ENCODE measurements at places on chromosomes 2 and 18.
A peak's percentile ranks its signal among the peaks of the same experiment; 100 is the strongest.

DNA sequence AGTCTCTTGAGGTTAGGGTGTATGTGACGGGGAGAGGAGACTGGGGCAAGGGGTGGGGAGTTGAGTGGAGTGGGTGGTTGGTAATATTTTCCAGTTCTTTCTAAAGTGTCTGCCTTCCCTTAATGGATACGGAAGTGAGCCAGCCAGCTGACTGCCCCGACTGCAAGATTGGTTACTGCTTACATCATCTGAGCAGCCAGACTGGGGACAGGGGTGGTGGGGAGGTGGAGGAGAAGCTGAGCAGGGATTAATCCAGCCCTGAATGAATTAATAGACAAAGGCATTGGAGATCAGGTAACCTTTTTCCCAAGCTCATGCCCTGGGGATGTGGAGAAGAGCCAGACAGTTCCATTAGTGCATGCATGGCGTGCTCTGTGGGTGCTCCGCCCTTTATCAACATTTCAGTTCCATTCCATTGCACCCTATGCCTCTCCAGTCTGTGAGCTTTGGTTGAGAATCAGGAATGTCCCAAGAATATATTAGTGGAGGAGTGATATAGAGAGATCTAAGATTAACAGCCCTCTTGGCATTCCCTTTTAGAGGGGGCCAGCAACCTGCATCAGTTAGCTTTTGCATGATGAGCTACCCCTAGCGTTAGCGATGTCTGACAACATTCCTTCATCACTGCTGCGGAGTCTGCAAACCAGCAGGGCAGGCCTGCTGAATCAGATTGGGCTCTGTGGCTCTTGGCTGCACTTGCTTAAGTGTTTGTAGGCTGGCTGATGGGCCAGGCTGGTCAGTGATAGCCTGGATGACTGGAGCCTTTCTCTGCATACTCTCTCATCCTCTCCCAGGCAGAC is 67.4 kb downstream of the TNP1 start:
- no peak for DNase-seq

GRCh38 chr2:213306316-213306942 is 22.2 kb downstream of the SPAG16 start:
- no peak for DNase-seq

GRCh38 chr2:238502956-238503791 is 76.4 kb downstream of the ASB1 start:
- no peak for DNase-seq

- no peak for DNase-seq
These were observed 7.3 kb downstream of the CCDC121 start for GRCh38 chr2:27621524-27621923.

DNA sequence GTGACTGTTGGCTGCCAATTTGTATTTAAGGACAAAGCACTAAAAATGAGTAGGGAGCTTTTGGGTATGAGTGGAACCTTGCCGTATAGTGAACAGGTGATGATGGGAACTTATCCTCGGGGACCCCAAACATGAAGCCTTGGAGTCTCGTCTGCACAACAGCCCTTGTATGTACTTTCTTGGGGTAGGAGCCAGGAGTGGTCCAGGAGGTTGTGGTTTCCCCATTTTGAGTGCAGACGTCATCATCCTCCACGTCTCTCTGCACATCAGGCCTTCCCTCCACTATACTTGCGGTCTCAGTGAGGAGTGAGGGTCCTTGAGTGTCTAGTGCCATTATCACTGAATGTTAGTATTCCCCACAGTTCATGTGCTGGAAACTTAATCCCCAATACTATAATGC is 101.5 kb upstream of the HS6ST1 start:
- no peak for DNase-seq

GRCh38 chr2:163934131-163934530 is 198.3 kb upstream of the FIGN start:
- DNase-seq, result no peak

DNA sequence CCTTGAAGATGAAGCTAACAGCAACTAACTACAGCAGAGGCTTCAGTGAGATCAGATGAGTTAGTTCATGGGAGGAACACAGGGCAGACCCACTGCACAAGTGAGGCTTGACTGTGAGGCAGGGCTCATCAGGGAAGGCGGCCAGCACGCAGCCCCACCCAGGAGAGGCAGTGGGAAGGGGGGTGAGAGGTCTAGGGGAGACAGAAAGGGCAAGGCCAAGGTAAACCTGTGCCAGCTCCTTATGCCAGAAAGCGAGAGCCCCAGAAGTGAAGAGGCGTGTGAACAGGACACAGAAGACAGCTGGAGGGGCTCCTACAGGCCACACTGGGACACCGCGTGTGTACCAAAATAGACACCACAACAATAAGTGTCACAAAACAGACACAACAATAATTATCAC is 48.6 kb downstream of the ANO7 start:
- DNase-seq, result no peak

DNA sequence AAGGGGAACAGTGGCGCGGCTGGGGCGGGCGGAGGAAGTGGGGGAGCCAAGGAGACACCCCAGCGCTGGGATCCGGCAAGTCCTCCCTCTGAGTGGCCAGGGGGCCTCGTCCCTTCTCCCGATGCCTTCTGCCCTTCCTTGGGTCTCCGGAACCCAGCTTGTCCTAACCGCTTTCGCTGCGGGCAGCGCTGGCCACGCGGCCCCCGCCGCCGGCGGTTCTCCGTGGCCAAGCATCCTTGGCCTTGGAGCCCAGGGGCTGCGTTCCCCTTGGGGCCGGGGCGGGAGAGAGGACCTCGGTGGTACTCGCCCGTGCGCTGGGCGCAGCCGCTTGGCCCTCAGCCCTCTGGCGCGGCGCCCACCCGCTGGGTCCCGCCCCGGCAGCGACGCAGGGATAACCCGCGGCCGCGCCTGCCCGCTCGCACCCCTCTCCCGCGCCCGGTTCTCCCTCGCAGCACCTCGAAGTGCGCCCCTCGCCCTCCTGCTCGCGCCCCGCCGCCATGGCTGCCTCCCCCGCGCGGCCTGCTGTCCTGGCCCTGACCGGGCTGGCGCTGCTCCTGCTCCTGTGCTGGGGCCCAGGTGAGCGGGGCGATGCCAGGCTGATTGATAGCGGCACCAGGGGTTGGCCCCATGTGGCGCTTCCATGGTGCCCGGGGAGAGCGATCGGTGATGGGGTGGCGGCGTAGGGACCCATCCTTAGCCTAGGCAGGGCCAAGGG is 128.7 kb downstream of the UXS1 start:
- no peak for DNase-seq

DNA sequence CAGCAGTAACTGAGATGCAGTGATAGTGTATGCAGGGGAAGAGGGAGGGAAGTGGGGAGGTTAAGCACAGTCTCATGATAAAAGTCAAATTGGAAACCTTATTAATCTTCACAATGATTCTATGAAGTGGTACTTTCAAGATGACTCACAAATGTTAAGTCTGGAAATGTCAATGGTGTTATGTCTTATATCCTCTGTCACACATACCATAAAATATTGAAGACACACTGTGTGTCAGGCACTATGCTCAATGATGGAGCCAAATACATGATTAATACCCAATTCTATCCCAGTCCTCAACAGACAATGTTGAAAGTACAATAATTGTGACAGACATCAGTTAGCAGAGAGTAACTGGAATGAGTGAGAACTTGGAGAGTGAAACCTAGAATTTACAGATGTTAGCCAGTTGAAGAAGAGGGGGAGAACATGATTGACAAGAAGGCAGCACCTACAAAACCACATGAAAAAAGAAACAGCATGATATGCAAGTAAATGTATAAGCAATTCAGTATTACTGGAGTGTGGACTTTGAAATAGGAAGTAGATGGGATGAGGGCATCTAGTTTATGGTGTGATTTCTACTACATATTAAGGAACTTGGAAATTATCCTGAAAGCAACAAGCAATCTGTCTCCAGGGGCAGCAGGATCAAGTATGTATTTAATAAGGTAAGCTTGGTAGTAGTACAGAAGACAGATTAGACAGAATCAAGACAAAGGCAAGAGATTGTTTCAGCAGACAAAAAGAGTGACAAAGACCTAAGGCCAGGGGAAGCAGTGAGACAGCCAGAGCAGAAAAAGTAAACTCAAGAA is 107.6 kb downstream of the STRN start:
- no peak for DNase-seq

DNA sequence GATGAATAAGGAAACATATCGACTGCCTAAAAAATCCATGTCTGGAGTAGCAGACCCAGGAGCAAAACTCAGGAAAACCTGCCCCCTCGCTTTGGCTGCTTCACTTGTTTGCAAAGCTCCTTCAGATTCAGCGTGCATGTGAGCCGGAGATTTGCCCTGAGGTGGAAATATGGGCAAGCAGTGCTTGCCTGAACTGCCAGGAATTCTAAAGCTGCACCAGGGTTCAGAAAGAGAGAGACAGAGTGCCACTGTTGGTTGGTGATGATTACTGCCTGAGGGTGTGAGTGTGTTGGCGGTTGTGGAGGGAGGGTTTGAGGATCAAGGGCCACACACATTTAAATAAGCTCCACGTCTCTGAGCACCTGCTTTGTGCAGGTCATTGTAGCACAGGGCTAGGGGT is 139.6 kb upstream of the RGPD4 start:
- no peak for DNase-seq

DNA sequence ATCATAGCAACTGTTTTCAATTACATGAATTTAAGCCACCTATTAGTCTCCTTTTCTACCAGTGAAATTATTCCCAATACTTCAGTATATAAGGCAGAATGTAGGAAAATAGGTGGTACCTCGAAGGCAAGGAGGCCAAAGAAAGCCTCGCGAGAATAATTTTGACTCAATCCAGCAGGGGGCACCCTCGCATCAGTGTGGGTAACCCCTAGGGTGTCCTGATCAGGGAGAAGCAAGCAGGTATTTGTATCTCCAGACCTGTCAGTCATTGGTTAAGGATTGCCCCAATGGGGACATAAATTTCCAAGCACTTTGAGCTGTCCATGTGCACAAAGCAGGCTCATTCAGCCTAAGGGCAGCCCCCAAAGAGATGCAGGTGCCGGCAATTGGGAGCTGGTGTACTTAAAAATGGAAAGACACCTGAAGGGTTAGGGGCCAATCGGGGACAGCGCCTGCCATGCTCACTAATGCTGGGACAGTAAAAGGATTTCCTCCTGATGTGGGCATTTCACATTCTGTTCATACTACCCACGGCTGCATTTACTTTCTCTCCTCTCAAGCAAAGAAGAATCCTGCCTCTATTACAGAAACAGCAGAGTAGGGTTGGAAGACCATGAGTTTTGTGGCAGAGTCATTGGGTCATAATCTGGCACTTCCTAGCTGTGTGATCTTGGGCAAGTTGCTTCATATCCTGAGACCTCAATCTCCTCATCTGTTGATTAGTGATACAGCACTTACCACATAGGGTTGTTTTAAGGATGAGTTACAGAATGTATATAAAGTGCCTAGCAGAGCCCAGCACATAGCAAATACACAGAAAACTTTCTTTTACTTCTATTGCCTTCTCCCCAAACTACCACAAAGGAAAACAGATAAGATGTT is 136.1 kb downstream of the ICOS start:
- peak; percentile 34 for DNase-seq

GRCh38 chr2:237503201-237503600 is 16.1 kb downstream of the MLPH start:
- DNase-seq, result no peak

- no peak for DNase-seq
These were observed 13.0 kb downstream of the POMC start for GRCh38 chr2:25155401-25155800.

- DNase-seq, result no peak
These were observed 19.3 kb downstream of the TGFA start for GRCh38 chr2:70534183-70534836.

DNA sequence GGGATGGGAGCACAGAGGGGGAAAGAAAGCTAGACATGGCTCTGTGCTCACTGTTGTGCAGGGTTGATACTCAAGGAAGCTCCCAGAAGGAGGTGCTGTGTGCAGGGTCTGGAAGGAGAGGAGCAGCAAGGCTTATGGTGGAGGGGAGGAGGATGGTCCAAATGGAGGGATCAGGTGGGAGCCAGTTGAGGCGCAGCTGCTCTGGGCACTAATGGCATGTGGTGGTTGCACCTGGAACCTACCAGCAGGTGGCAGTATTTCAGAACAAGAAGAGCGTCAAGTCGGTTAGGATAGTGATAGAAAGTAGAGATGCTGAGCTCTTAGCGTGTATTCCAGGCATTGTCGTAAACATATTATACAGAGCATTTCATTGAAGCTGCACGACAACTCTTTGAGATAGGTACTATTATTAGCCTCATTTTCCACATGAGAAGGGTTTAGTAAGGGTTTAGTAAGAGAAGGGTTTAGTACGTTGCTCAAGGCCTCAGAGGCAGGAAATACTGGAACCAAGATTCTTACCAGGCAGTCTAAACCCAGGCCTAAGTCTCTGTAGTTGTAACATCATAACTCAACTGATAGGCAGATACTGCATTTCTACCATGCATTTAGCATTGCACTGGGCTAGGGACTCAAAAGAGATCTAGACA is 223.7 kb downstream of the CYP26B1 start:
- DNase-seq, result peak; percentile 14

- DNase-seq, result no peak
These were observed 29.4 kb downstream of the NLRC4 start for GRCh38 chr2:32235315-32235714.

DNA sequence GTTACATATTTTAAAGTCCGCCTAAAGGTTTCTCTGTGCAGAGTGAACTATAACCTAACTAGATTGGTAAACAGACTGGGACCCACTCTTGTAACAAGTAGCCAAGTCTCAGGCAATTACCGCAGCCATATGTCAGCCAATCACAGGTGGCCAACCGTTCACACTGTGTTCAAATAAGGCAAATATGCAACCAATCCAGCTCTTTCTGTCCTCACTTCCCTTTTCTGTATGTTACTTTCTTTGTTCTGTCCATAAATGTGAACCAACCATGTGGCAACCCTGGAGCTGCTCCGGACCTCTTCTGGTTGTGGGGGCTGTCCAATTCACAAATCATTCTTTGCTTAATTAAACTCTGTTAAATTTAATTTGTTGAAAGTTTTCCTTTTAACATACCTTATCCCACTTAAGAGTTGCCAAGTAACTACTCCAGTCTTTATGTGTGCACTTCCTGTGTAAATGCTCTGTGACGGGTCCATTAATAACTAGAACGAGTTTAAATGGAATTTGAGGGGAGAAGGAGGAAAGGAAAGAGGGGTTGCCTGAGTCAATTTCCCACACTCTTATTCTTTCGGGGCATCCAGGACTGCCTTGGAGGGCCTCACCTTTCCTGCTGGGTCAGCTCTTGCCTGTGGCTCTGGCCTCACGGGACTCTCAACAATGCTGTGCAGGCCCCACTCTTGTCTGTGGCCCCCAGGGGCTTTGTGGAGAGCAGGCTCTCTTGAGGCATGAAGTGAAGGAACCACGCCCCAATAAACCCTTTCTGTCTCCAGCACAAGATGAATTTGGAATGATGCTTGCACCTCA is 6.6 kb upstream of the RPL37A start:
- DNase-seq, result no peak

GRCh38 chr18:58287353-58288274 is 243.6 kb downstream of the NEDD4L start:
- DNase-seq, result no peak

GRCh38 chr2:82501217-82501616 is 1957.9 kb downstream of the SUCLG1 start:
- DNase-seq, result no peak

- no peak for DNase-seq
These were observed 51.9 kb downstream of the SLC4A1AP start for GRCh38 chr2:27715318-27716210.

- no peak for DNase-seq
These were observed 43.6 kb downstream of the L3MBTL4 start for GRCh38 chr18:6370886-6371635.

- no peak for DNase-seq
These were observed 4.4 kb upstream of the ZEB2 start for GRCh38 chr2:144524118-144525009.

GRCh38 chr2:53438100-53438499 is 329.5 kb upstream of the CHAC2 start:
- DNase-seq, result no peak

Measured in activated effector memory CD4-positive, alpha-beta T cell treated with Interleukin-2 at 50 U/mL for 16 hours (primary cell).